Mucosa of descending colon (tissue), 3 donors: ENCODE measurements at places on chromosomes 12 and 14. TPM values are rescaled to one million over a fixed set of nuclear protein-coding genes. Genes with fewer than 3 reads are reported as not detected.
A peak's percentile ranks its signal among the peaks of the same experiment; 100 is the strongest.

DNA sequence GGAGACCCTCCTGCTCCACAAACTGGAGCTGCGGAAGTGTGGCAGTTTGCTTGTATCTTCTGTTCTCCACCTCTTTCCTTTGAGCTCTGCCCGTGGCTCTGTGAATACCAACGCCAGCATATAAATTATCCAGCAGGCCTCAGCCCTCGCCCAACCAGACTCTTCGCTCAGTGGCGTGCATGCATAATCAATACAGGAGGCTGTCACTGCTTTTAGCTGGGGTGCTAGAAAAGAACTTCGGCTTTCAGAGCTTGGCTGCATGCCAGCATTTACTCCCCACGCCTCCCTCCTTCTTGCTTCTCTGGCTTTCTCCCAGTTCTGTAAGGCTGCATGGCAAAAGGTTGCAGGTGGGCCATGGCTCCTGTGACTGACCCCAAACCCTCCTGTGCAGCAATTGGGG lies 26.9 kb downstream of the NRXN3 start:
- no peak for DNase-seq

DNA sequence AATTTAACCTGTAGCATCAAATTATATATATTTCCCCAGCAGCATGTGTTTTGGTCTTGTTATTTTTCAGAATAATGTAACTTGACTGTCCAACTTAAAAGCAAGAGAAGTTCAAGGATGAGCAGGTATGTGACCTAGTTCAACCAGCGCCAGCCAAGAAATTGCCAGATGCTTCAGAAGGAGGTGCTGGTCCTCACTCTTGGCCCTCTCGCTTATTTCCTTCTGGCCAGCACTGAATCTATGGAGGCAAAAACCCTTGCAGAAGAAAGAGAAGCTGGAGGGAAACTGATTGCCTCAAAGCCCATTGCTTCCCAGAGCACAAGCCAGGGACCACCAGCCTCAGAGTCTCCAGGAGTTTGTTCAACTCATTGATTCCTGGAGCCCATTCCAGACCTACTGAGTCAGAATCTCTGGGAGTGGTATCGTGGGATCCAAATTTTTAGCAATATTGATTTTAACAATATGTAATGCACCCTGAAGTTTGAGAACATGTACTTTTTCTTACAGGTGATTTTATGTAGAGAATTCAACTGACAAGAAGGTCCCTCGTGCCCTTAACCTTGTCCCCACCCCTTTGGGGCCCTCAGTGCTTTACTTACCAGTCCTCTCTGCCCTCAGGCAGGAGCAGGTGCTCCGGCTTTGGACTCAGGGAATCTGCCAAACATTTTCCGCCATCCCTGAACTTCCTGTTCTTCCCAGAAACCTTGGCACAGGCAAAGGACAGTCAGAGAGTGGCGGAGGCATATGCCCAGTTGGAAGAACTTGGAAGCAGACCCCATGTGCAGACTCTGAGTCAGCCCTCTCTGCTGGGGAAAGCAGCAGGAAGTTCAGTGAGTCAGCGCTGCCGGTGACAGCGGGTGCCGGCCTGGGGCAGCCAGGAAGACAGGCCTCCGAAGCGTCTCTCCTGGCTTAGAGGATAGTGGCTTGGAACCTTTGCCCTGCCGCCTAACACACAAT lies 10.4 kb downstream of the BEST3 start:
- DNase-seq = peak; percentile 56

- peak; percentile 94 for DNase-seq
Observed at GRCh38 chr14:73728717-73729330, 14.6 kb upstream of the PNMA1 start.

- no peak for DNase-seq
Observed at GRCh38 chr12:25377469-25378177, 126.9 kb upstream of the KRAS start.

Gene PEX5
- 36.1 TPM for total RNA-seq

Gene TMEM30B
- 54.1 TPM for total RNA-seq

DNA sequence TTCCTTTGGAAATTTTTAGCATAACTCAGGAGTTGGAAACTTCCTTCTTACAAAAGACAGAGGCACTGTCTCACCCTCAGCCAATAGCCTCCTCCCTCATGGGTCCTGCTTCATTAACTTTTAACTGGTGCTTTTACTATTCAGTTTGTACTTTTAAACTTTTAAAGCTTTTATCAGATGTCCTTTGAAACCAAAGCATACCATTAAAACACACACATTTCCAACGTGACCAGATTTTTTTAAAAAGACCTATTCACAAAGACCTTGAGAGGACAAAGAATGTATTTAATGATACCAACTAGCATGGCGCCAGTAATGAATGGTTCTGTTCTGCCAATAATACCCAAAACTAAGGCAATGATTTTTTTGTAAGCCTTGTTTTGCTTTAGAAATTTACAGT lies 173.6 kb upstream of the EEA1 start:
- DNase-seq = no peak

Gene MAP1LC3B2
- 1.6 TPM for total RNA-seq

GRCh38 chr12:22527999-22528398 lies 16.3 kb downstream of the C2CD5 start:
- DNase-seq = no peak

- no peak for DNase-seq
Observed at GRCh38 chr12:115500872-115501271, 776.6 kb downstream of the MED13L start.

DNA sequence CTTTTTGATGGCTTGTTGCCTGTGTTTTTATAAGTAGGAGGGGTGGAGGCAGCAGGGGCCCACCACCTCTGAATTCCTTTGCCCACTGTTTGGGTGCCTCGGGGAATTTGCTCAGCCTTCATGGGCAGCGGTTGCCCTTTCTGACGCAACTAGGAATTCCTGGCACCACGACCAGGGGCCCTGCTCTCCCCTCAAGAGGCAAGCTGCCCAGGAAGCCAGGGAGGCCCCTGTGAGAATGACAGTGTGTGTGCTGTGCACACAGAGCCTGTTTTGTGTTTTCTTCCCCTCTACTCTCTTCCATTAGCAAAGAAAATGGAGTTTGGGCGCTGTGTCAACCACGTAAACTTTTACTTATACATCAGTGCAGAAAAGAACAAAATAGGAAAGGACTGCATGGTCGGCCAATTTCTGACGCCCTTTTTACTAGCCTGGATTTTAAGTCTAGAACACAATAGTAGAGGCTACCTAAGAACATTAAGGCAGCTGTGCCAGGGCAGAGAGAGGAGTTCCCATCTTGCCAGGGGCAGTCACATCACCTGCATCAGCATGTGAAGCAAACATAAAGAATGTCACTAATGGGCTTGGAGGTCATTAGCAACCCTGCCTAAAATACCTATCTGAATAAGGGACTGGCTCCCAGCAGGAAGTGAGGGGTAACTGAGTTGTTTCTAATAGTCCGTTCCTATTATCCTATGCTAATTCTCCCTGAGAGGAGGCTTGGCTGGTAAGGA lies 17.9 kb upstream of the PTGR2 start:
- no peak for DNase-seq

- DNase-seq = no peak
Observed at GRCh38 chr12:113650476-113650875, 178.8 kb upstream of the LHX5 start.

Gene CD163
- 153 TPM for total RNA-seq

GRCh38 chr12:11785712-11786111 lies 136.2 kb downstream of the ETV6 start:
- DNase-seq = no peak

GRCh38 chr12:2797721-2798418 lies 3.1 kb downstream of the FKBP4 start:
- no peak for DNase-seq

- DNase-seq = no peak
Observed at GRCh38 chr14:70642303-70643235, 853 bp downstream of the TTC9 start.

Gene RNASE3
- not detected for total RNA-seq

- no peak for DNase-seq
Observed at GRCh38 chr14:37438444-37438843, 156.6 kb downstream of the FOXA1 start.

DNA sequence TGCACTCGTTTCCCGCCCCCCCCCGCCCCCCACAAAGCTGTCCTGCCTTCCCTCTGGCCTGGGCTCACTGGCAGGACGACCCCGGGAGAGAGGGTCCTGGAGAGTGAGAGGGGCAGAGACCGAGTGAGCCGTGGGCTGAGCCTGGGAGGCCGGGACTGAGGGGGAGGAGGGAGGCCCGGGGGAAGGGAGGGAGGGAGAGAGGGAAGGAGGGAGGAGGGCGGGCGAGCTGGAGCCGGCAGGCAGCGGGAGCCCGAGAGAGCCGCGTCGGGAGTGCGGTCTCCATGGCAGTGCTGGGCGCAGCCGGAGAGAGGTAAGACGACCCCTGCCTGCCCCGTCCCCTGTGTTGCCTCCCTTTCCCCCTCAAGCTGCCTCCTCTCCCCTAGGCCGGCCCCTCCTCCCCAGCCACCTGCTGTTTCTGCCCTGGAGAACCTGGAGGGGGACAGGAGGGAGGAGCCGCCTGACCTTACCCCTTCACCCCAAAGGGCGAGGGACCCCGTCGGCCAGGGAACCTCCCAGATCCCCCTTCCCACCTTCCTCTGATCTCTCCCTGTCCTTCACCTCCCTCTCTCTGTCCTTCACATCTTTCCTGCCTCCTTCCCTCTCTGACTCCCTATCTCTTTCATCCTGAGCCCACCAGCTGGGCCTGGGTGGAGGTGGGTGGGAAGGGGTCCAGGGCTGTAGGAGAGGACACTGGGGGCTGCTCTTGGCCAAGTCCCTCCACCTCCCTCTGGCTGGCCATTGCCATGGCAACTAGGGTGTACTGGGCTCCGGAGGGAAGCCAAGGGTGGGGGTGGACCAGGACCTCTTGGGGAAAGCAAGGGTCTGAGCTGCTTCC lies at the start of gene GPR162:
Gene GPR162 (plus strand): TSS at position 231 of the 835 bp plus-strand sequence. CDS start 2,078 bp downstream, outside the sequence.
- peak; percentile 33 for DNase-seq

Gene CCDC175
- total RNA-seq = 1.6 TPM

Gene TAS2R42
- not detected for total RNA-seq

Gene NEUROD4
- total RNA-seq = not detected

DNA sequence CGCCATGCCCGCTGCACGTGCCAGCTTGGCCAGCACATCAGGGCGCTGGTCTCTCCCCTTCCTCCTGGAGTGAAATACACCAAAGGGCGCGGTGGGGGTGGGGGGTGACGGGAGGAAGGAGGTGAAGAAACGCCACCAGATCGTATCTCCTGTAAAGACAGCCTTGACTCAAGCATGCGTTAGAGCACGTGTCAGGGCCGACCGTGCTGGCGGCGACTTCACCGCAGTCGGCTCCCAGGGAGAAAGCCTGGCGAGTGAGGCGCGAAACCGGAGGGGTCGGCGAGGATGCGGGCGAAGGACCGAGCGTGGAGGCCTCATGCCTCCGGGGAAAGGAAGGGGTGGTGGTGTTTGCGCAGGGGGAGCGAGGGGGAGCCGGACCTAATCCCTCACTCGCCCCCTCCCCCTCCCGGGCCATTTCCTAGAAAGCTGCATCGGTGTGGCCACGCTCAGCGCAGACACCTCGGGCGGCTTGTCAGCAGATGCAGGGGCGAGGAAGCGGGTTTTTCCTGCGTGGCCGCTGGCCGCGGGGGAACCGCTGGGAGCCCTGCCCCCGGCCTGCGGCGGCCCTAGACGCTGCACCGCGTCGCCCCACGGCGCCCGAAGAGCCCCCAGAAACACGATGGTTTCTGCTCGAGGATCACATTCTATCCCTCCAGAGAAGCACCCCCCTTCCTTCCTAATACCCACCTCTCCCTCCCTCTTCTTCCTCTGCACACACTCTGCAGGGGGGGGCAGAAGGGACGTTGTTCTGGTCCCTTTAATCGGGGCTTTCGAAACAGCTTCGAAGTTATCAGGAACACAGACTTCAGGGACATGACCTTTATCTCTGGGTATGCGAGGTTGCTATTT lies 914 bp upstream of the CCND2 start:
- peak; percentile 82 for DNase-seq

DNA sequence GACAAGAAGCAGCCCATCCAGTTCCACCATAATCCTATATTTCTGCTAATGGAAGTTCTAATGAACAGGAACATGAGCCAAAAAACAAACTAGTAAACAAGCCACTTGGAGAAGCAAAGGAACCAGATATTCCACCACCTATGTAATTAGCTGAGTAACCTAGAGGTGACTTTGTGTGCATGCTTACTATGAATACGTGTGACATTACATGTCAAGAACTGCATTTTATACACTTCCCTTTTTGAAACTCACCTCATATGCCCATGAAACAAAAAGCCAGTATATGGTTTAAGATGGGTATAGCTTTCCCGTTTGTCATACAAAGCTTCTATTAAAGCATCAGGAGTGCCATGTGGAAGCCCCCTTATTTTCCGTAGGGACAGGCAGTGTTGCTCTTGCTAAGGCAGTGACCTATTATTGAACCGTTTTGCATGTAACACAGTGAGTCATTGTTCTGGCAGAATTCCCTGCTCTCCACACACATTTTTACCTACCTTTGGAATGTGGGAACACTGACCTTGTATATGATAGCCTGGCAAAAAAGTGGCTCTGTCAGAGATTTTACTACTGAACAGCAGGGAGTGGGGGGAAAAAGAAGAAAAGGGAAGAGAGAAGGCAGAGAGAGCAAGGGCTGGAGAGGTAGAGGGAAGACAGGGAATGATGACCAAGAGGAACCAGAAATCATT lies 34.8 kb upstream of the FRMD6 start:
- DNase-seq = no peak

Gene MED6
- total RNA-seq = 30.9 TPM

Gene RBP5
- total RNA-seq = 2.5 TPM

- peak; percentile 48 for DNase-seq
Observed at GRCh38 chr14:55448141-55448614, 7.8 kb upstream of the TBPL2 start.

Gene CISTR
- total RNA-seq = not detected

DNA sequence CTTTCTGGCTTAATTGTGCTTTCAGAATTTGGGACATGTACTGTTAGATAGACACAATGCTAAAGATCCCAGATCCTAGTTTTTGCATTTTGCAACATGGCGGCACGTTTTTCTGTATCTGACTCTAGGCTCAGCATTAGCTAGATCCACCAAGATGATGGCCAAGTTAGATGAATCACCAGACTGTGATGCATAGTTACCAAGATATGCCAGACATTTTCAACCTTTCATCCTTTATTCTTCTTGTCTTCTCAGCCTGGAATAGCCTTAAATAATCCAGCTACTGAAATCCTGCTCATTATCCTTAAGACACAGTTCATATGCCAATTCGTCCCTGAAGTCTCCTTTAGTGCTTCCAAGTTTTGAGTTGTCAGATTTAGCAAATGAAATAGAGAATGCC lies 144.9 kb upstream of the CRY1 start:
- no peak for DNase-seq

Gene PZP
- total RNA-seq = 0.07 TPM

GRCh38 chr14:68874746-68875155 lies 81.9 kb upstream of the ZFP36L1 start:
- DNase-seq = no peak

DNA sequence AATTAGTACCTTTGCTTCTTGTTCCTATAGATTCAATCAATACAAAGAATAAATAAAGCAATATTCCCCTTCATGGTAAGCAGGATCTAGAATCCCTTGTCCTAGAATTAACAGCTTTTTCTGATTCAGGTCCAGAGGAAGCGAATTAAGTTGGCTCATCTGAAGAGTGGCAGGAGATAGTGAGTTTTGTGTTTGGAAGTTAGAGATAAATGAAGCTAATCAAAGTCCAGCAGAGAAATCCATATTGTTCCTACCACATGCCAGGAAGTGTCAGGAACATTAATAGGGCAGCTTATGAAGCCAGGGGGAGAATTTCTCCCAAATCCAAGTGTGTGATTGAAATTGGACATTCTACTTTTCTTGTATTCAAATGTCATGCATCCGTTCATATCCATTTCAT lies 13.9 kb downstream of the CAPZA3 start:
- no peak for DNase-seq
